ENCODE measurements at places on chromosomes 6 and 20.
A peak's percentile ranks its signal among the peaks of the same experiment; 100 is the strongest.

- no peak for DNase-seq
Observed at GRCh38 chr6:28203201-28203600, 21.9 kb upstream of the ZSCAN9 start.

- DNase-seq: no peak
Observed at GRCh38 chr6:72733045-72733444, 111.2 kb downstream of the KCNQ5 start.

DNA sequence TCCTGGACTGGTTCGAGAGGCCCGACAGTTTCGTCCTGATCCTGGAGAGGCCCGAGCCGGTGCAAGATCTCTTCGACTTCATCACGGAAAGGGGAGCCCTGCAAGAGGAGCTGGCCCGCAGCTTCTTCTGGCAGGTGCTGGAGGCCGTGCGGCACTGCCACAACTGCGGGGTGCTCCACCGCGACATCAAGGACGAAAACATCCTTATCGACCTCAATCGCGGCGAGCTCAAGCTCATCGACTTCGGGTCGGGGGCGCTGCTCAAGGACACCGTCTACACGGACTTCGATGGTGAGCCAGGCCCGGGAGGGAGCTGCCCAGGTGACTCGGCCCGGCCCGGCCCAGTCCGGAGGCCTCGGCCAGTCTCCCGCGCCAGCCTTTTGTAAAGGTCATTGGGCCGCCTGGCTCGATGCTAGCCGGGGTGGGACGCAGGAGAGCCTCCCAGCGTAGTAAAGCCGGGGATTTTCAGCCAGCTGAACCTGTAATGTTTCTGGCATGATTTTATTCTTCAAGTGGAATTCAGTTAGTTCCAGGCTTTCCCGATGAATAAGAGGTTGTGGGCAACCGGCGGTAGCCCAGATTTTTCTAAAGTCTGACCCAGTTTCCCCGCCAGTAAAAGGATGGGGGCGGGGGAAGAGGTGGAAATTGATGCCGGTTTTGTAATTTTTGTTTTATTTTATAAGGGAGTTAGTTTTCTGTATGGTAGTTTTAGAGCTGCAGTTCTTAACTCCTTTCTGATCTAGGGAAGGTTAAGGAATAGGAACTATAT, 1.4 kb downstream of the PIM1 start:
- no peak for DNase-seq

DNA sequence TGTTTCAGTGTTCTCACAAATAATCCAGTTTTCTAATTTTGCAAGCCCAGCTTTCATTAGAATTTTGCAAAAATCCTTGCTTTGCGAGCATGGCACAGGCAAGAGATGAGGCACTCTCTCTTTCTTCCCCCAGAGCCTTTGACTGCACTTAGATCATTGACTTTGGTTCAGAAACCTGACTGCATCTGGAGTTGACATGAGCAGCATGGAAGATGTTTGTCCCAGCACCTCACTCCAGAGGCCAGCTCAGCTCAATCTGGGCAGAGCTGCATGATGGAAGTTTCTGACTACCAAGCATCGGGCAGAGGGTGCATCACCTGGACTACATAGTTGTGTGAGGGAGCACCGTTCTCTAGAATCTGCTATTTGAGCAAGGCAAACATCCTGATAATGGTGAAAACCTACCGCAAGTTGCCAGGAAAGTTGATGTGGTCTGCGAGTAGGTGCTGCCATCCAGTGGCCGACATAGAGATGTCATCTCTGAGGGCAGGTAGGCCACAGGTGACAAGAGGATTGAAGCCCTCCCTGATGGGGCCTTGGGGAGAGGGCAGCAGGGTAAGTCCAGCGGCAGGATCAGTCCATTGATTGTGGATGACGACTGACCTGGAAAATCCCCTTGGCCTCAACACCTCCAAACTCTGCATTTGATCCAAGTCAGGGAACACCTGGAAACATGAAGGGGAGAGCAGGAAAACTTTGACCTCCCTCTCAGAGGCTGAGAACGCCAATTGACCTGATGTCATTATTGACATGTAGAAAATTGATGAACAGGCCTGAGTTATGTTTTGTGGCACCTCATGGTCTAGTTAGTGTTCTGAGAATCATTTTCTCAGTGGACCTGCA, 3.8 kb upstream of the LPA start:
- DNase-seq: no peak

GRCh38 chr20:33839591-33839990, 28.4 kb downstream of the CHMP4B start:
- DNase-seq: no peak

- no peak for DNase-seq
Observed at GRCh38 chr6:37517411-37517812, 17.7 kb upstream of the CCDC167 start.

GRCh38 chr20:48999890-49000870, 45.9 kb upstream of the CSE1L start:
- DNase-seq: no peak

GRCh38 chr6:127117979-127118297, 533 bp upstream of the RSPO3 start:
- DNase-seq: no peak

DNA sequence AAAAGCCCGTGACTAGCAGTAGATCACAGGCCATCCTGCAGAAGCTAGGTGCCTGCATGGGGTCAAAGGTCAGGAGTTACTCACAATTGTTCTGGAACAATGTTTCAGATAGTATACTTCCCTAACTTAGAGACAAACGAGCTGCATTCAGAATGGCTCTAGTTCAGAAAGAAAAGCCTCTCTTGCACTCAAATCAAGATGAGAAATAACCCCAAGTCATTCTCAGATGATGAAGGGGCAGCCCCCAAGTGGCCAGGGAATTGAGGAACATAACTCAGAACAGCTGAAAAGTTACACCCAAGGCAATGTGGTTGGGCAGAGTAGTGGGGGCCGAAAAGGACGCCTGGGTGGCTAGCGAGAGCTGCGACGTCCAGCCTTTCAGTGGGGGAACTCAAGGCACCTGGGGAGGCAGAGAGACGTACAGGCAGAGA, 27.8 kb downstream of the FYN start:
- DNase-seq: peak; percentile 38

- DNase-seq: peak; percentile 50
Observed at GRCh38 chr6:78810146-78810545, 57.2 kb upstream of the IRAK1BP1 start.

- DNase-seq: no peak
Observed at GRCh38 chr6:16139556-16139955, 10.7 kb downstream of the MYLIP start.

GRCh38 chr20:46260480-46260879, 47.8 kb downstream of the CDH22 start:
- DNase-seq: no peak

- no peak for DNase-seq
Observed at GRCh38 chr20:63226042-63226943, 9.4 kb upstream of the BIRC7 start.

DNA sequence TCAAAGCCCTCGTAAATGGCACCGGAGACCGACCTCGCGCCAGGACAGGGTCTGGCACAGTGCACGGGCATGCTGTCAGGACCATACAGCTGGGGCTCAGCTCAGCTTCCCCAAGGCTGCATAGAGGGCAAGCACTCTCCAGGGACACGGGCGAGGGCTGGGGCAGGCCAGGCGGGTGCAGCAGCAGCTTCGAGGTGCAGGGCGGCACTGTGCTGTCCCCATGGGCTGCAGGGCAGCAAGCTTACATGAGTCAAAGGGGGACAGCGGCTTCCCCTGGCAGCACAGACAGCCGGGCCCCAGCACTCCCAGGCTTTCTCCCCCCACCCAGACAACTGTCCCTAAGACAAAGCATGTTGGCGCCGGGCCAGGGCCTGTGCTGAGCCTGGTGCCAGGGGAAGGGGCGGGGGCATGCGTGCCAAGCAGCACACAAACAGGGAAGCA, 25.7 kb downstream of the PSMG4 start:
- no peak for DNase-seq

DNA sequence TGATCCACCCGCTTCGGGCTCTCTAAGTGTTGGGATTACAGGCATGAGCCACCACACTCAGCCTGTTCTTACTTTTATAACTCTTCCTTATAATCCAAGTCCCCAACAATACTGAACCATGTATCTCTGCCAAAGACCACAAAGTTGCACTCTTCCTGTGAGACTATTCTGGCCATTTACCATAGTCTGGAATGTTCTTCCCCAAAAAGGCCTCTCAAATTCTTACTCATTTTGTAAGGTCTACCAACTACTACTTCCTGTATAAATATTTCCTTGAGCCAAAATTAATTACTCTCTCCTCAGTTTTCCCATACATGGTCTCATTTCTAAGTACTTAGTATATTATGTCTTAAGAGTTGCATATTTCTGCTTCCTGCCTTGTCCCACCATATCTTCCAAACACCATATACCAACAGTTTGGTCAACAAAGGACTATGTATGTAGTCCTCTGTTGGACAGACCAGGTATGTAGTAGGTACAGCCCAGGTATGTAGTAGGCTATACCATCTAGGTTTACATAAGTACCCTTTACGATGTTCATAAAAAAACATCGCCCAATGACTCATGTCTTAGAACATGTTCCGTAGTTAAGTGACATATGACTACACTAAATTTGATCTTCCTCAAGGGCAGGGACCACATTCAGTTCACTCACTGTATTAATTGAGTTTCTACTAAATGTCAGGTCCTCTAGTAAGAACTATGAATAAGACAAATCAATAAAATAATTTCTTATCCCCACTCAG, 22.0 kb downstream of the RANBP9 start:
- DNase-seq: peak; percentile 57

GRCh38 chr6:165644586-165645266, 18.3 kb downstream of the PDE10A start:
- no peak for DNase-seq

- peak; percentile 65 for DNase-seq
Observed at GRCh38 chr6:87706187-87706966, 4.3 kb upstream of the AKIRIN2 start.

DNA sequence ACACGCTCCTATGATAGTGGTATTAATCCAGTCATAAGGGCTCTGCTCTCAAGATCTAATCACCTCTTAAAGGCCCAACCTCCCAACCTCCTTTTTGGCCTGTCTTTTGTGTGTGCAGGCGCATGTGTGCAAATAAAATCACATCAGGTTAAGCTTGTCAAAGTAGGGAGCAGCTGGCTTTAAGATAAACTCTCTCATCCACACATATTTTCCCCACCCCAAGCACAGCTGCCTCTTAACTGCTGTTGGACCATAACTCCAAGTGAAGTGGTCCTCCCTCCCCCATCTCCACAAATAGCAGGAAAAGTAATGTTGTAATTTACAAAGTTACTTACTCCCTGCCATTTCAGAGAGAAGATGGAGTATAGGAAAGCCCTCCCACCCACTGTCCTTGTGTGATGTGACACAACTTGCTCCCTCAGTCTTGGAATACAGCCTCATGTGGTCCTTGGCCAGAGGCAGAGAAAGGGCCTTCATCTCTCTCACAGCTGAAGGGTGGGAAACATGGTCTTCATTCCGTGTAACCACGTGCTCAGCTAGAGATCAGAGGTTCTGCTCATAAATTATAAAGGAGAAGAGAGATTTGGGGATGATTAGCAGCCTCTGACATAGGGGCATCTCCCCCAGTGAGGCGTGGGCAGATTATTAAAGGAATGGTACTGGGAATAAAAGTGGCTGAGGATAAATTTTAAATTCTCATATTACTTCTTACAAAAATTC, 74.8 kb upstream of the TPD52L1 start:
- DNase-seq: no peak

DNA sequence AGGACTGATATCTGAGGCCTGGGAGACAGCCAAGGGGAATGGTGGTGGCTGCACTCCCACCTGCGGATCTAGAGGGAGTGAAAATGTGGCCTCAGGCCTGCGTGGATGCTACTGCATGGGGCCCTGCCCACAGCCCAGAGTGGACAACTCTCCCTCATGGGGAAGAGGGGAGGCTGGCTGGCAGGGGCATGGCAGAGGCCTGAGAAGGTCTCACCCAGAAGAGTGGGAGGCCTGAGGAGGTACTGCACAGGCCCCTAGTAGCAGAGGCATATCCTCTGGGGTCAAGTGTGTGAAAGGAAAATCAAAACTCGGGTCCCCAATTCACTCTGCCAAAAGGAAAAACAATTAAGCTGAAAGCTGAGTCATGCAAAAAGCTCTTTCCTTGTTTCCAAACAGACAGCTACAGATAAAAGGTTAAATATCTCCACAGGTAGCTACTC, 158.2 kb downstream of the AKAP7 start:
- DNase-seq: no peak

DNA sequence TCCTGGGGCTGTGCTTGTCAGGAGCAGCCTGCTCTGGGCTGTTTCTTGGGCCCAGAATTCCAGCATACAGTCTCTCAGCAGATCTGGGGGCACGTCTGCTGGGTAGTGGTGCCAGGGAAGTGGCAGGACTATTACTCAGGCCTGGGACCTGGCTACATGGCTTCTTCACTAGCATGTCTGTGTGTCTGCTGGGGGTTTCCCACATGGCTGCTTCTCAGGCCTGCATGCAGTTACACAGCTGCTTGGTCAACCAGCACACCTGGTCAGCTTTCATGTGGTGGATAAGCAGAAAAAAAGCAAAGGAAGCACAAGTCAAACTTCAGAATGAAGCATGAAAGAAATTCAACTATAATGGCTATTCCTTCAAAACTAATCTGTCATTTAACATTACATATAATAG, 316.2 kb upstream of the NOX3 start:
- DNase-seq: no peak

DNA sequence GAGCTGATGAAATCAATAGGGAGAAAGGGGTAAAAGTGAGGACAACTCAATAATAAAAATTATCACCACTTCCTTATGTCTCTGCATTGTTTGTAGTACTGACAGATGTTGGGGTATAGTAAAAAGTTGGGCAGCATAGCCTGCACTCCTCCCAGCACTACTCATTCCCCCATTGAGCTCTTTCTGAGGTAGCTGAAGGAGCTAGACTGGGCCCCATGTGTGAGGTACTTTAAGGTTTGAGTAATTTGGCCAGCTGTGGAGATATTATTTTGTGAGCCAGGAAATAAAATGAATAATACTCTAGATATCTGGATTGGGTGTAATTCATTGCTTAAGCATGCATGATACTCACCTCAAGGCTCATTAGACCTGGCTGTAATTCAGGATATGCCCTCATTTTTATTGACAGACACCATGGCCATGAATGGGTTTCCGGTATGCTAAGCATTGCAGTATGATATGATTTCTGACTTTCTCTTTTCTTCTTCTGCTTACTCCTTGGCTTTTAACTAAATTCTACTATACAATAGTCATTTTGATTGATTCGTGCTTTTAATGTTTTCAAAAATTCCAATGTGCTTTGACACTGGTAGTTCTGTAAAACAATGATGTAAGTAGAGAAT, 283.9 kb upstream of the RIMS1 start:
- DNase-seq: peak; percentile 3
